ENCODE measurements at places on chromosomes 4 and X.

GRCh38 chr4:185535612-185536410, 504 bp upstream of the PDLIM3 start:
- ATAC-seq: no peak

- ATAC-seq: no peak
Observed at GRCh38 chr4:27218013-27218412, 357.4 kb downstream of the STIM2 start.

DNA sequence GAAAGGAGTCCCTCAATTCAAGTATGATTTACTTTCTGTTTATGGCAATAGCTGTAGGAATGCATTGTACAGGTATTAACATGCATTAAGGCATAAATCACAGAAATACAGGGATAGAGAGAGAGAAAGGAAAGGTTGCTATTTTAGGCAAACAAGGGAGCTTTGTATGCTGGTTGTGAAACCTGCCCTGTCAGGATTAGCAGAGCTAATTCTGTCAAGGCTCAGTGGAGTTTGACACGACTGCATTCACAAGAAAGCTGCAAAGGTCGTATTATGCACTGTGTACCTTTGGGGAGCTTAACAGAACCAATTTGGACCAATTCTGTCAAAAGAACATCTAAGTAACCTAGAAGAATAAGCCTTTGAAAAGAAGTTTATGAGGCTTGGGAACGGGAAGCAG, 239.3 kb downstream of the GRIA2 start:
- ATAC-seq: no peak

- no peak for ATAC-seq
Observed at GRCh38 chrX:110097920-110098319, 95.0 kb downstream of the TMEM164 start.

GRCh38 chr4:29066861-29067260, 1653.3 kb upstream of the PCDH7 start:
- no peak for ATAC-seq

DNA sequence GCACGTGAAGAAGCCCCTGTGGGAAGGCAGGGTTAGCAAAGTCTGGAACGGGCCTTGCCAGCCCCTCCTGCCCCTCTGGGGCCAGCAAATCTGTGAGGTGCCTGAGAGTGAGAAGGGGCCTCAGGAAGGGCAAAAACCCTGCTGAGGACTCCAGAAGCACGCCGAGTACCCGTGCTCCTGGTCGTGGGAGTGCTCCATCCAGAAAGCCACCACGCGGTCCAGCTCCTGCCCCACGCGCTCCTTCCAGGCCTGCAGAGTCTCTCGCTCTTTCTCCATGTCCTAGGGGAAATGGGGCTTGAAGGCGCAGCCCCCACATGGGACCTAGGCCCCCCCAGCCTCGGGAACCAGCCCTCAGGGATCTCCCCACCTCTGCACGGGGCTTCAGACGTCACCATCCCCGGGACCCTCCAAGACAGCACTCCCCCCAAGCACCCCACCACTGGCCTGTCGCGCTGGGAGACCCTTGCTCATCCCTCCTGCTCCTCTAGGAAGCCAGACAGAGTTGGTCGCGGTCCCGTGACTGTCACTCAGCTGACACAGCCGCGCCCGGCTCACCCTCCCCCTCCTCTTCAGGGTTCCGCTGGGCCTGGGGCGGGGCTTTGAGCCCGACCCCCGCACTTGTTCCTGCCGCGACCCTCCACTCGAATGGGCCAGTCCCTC, at the start of gene RENBP:
Gene RENBP, minus strand, starts transcription at position 504 of the 660 bp plus-strand sequence. Its CDS starts 33 bp downstream, at position 471.
- peak; percentile 51 for ATAC-seq

DNA sequence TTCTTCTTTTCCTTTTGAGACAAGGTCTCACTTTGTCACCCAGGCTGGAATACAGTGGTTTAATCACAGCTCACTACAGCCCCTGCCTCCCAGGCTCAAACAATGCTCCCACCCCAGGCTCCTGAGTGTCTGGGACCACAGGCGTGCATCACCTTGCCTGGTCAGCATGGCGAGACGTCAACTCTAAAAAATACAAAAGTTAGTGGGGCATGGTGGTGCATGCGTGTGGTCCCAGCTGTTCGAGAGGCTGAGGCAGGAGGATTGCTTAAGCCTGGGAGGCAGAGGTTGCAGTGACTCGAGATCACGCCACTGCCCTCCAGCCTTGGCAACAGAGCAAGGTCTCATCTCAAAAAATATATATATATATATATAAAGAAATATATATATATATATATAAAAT, 242.4 kb downstream of the SHOX start:
- ATAC-seq: no peak

Data from activated CD4-positive, CD25-positive, alpha-beta regulatory T cell treated with anti-CD3 and anti-CD28 coated beads, Interleukin-2, amount 50 U/mL, for 24 hours (primary cell).